ENCODE measurements at places on chromosomes 2 and 18.

- DNase-seq, result peak; percentile 36
Observed at GRCh38 chr2:48589170-48589767, 28.4 kb upstream of the GTF2A1L start.

DNA sequence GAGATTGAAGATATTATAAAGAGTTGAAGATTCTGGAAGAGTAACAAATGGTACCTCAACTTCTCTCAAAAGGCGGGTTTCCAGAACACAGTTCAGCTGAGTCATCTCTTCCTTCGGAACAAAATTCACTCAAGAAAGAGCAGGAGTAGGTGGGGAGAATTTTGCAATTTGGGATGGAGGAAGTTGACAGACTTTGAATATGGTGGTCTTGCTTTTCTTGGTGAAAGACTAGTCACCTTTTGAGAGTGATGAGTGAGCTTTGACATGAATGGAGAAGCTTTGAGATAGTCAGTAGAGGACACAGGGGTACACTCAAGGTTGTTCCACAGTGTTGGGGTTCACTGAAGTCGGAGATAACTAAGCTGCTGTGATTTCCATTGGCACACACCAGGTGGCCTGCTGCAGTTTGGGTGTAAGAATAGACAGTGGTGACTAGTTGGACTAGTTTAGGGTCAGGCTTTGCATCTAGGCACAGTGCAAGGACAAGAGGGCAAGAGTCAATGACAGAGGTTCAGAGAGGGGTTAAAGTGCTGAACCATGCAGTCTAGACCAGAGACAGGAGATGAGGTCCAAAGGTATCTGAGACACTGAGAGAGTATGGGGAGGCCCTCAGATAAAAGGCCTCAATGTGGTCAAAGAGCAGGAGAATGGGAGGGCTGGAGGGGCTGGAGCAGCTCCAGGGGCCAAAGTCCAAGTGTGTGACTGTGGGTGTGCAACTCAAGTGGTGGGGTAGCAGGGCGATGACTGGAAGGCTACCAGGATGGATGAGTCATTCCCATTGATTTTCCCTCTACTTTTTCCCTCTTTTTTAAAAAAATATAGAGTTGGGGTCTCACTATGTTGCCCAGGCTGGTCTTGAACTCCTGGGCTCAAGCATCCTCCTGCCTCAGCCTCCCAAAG, 7.7 kb downstream of the CCL20 start:
- no peak for DNase-seq

GRCh38 chr18:7369006-7369405, 138.1 kb downstream of the LRRC30 start:
- DNase-seq, result no peak

DNA sequence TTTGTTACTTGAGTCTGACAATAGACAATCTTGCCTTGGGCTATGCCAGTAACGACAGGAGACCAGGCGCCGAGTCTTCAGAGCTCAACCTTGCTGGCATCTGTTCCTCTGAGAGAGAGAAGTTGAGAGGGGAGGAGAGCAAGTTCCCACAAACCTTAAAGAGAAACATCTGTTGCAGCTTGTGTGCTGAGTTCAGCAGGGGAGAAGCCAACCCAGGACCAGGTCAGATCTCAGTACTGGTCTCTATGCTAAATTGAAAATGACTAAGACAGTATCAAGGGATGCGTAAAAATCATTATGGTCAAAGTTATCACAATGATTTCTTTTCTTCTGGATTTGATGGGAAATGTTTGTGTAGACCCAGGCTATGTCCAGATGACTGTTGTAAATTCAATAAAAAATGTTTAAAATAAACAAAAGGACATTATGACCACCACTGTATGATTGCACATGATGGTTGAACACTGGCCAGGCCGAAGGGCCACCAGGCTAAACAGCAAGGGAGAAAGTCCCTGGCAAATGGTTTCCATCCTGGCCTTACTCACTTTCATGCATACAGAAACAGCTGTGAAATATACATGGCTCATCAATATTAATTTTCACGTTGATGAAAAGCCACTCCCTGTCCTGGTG, 100.3 kb upstream of the PMAIP1 start:
- DNase-seq, result no peak

GRCh38 chr2:223306371-223306770, 254.4 kb downstream of the KCNE4 start:
- DNase-seq, result peak; percentile 50
